ENCODE measurements at places on chromosomes 5 and 9.
A peak's percentile ranks its signal among the peaks of the same experiment; 100 is the strongest.

DNA sequence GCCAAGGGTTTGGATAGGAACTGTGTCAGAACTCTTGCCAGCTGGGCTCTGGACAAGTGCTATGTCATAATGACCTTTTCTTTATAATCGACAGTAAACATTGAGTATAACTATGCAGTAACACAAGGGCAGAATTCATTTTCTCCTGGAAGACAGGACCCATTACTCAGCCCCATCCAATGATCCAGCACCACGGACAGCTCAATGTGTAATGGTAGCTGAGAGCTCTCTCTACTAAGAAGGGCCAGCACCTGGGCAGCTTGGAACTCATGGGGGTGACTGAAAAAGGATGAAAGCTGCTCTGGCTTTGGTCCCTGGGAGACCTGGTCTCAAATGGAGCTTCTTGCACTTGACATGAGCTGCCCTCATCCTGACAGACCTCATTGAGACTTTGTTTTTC is 347.8 kb downstream of the TRIM32 start:
- no peak for DNase-seq

- DNase-seq, result no peak
Observed at GRCh38 chr9:89739511-89739910, 134.7 kb downstream of the GADD45G start.

DNA sequence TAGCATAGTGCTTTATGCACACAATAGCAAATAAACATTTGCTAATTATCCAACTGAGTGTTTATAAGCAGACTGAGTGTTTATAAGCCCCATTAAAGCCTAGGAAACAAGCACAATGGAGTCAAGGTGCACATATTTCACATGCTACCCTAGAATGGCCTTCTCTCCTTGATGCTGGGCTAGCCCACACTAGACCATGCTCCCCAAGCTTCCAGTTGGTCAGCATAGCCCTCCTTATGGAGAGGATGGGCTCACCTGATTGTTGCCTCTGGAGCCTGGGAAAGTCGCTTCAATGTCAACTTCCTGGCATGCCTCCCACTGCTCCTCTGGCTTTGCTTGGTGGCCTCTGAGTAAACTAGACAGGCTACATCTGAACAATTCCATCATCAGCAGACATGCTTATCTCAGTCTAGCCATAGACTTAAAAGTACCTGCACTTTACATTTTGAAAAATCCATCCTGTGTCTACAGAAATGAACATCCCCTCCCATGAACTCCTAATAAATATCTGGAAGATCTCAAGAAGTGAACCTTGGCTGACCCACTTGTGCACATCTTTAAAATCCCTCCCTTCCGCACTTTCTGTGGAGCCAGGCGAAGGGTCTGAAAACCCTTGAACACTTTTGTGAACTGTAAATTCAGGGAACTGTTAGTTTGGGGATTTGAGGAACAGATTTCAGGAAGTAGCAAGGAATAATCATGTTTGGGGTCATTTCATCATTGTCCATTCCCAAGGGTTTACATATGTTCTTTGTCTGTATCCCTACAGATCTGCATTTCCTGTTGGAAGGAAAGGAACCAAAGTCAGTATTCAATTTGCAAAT is 486.6 kb downstream of the ARHGEF28 start:
- no peak for DNase-seq

DNA sequence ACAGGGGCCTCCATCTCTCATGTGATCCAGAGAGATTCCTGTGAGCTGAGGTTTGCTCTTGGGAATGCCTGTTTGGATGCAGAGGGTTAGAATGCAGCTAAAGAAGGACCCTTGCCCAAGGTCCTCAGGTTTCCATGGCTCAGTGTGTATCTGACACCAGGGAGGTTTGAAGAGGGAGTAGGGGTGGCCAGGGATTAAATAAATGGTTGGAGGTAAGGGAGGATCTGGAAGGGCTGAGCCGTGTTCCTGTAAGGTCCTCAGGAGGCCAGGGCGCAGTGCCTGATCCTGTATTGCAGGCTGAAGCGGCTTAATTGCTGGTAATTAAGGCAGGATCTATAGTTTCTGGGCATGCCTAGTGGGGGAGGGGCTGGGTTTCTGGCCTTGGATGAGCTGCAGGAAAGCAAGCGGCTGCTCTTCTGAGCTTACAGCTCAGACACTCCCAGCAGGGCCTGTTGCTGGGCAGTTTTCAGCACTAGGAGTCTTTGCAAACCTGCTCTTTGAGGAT is 41.5 kb upstream of the MAP1B start:
- no peak for DNase-seq

- no peak for DNase-seq
Observed at GRCh38 chr9:133714606-133715294, 23.4 kb downstream of the SARDH start.

DNA sequence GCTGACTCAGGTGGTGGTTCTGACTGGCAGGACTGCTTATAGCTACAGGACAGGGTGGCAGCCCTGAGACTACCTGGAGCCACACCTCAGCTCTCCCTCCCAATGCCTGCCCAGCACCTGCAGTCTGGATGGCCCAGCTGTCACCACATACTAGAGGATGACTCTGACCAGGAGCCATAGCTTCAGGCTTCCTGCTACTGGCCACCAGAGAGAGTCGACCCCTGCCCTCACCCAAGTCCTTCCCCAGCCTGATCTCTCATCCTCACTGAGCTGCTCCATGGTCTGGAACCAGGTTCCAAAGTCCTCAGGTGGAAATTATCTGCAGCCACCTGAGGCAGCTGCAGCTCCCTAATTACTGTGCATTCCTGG is 25.6 kb upstream of the TDRD7 start:
- no peak for DNase-seq

- DNase-seq, result no peak
Observed at GRCh38 chr9:134459164-134459563, 132.9 kb downstream of the RXRA start.

DNA sequence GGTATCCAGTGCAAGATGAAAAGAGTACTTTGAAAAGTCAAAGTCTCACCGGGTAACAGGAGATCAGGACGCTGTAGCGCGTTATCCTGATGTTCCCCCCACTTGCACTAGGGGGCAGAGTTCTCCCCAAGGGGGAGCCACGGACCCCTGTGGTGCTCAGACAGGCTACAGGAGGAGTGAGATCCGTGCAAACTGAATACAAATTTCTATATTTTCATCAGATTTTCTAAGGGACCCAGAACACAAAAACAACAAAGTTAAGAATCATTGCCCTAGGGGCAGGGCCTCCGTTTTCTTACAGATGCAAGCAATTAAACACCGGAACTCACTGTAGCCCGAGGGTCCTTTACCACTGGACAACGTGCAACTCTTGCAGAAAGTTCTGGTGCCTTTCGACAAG is 2.0 kb downstream of the MYO10 start:
- peak; percentile 59 for DNase-seq

DNA sequence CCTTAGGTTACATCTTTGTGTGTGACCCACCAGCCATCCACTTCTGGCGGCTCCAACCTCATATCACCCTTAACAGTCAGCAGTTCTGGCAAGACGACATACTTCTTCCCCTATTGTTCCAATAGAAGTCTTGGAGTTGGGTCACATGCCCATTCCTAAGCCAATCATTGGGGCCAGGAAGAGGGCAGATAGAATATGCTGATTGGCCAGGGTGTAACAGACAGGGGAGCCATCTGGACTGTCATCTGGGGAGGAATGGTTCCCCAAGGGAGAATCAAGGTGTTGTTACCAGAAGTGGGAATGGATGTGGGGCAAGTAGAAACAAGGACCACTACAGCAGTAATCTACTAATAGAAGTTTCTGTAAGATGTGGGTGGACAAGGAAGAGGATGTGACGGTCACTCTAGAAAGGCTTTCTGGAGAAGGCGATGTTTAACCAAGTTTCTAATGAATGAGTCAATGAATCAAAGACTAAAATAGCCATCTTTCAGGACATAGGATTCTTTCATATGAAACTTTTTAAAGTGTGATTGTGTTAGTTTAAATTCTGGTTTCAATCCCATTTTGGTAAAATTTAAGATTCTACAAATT is 200.4 kb downstream of the ARHGAP26 start:
- no peak for DNase-seq

GRCh38 chr5:624951-625230 is 12.8 kb downstream of the CEP72 start:
- DNase-seq, result no peak

DNA sequence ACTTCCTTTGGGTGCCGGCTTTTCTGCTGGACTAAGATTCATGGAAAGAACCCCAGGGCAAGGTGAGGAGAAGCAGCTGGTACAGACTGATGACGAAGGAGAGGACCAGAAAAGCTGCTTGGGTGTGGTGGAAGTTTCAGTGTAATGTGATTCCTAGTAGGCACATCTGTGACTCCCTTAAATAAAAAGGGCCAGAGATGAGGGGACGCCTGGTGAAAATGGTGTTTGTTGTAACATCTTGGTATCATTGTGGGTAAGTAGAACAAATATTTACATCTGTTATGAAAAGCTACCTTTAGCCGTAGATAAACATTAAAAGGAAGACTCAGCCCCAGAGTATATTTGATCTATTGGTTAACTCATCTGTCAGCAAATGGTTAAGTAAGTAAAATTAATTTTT is 33.8 kb downstream of the OTULINL start:
- no peak for DNase-seq

- DNase-seq, result no peak
Observed at GRCh38 chr5:104353371-104353770, 790.8 kb upstream of the NUDT12 start.

GRCh38 chr5:78888580-78889368 is 96.3 kb downstream of the ARSB start:
- no peak for DNase-seq

Measured in fibroblast of gingiva (primary cell).